Dermis lymphatic vessel endothelial cell (primary cell): ENCODE measurements at places on chromosomes 5 and 9. TPM values are rescaled to one million over a fixed set of nuclear protein-coding genes. Genes with fewer than 3 reads are reported as not detected.

MEF2C gene
- 179 and 220 TPM in 2 replicates for total RNA-seq

ALDOB gene
- 0.22 and 0.34 TPM in 2 replicates for total RNA-seq

GMCL2 gene
- not detected in 2 replicates for total RNA-seq

SEC61B gene
- total RNA-seq, result 83.2 and 102 TPM in 2 replicates

HAVCR1 gene
- total RNA-seq, result not detected in 2 replicates

KCNV2 gene
- not detected in 2 replicates for total RNA-seq

IL13 gene
- not detected in 2 replicates for total RNA-seq

FSTL4 gene
- total RNA-seq, result 0.17 and 0.33 TPM in 2 replicates

KLF9 gene
- 23.5 and 30.6 TPM in 2 replicates for total RNA-seq

DND1 gene
- total RNA-seq, result under 0.01 and 0.09 TPM in 2 replicates
